Substantia nigra (tissue), 51 donors: ENCODE measurements at places on chromosomes 11 and 22.

GRCh38 chr11:8802251-8802650, 108.7 kb upstream of the AKIP1 start:
- DNase-seq: no peak

DNA sequence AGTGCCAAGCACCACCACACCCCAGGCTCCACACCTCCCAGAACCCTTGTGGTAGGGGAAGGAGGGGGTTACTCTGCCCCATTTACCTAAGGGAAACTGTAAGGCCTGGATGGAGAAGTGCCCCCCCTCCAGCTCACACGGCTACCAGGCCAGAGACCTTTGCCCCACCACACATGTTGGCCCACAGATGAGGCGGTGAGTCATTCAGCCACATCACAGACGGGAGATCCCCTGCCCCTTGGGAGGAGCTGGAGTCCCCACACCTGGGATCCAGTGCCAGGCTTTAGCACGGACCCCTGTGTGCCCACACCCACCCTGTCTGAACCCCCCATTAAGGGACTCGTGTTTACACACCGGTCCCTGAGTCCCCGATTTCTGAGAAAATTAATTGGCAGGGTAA, 24.9 kb downstream of the CDKN1C start:
- DNase-seq: no peak

DNA sequence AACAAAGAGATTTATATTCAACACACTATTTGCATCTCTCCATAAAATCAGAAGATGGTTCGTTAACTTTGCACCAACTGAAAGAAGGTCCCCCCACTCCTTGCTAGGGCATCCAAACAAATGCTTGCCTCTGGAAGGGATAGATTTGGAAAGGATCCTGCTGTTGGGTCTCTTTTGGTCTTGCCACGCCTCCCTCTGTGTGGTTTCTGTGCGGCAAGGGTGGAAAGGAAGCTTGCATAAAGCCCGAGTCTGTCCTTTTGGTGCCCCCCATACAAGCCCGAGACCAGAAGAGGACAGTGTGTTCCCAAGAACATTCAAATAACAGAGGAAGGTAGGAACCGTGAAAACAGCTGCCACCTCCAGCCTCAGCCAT, 15.1 kb downstream of the SCGB1A1 start:
- DNase-seq: no peak

- no peak for DNase-seq
Measured at GRCh38 chr11:28798286-28798685, 690.1 kb downstream of the METTL15 start.

DNA sequence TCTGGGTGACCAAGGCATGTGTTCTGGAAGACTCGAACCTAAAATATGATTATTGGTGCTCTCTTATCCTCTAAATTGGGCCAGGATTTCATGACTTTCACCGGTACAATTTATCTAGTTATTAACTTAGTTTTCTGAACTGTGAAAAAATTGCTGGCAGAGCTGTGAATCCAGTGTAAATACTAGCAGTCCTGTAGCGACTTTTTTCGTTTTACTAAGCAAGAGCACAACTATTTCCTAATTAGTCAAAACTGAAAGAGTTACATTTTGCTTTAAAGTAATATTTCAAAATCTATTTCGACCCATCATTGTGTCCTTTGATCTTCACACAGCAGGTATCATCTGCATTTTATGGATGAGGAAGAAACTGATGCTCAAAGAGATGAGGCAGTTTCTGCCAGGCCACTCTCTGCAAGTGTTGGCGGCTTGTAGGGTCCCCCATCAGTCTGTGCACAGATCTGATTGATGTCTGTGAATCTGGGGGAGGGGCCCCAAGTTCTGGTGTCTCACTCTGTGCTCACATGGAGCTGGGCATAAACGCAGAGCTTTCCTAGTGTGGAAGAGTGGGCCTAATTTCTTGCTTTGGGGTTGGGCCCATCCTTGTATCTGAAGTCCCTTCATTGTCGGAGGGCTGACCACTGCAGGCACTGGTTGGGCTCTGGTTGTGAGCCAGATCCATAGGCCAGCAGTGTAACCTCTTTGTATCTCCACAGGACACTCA, 1.4 kb upstream of the TRMT2A start:
- DNase-seq: no peak

- no peak for DNase-seq
Measured at GRCh38 chr22:23282089-23282501, 101.8 kb downstream of the BCR start.

DNA sequence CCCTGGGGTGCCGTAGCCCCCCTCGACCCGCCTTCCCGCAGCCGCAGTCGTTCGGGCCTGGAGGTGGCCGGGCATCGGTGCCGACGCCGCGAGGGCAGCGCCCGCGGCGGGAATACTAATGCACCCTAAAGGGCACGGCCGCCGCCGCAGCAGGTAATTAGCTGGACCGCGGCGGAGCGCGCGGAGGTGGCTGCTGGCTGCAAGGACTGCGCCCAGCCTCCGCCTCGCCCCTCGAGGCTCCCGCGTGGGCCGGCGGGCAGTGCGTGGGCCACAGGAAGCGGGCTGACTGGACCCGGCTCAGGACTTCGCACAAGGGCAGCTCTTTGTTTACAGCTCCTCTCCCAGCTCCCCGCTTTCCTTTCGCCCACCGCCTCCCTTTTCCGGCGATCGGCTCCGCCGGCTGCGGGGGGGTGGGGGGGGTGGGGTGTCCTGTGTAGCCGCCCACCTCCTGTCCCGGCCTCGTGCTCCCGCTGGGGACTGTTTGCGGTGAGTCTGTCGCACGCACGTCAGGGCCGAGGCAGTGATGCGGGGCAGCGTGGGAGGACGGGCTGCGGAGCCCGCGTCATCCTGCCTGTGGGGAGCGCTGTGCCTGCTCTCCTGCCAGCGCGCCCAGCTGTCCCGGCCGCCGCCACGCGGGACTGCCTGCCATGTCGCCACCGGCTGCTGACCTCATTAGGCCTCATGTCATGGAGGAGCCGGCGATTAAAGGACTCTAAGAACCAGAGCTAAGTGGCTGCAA, 53.2 kb downstream of the GRIK4 start:
- peak; percentile 77 for DNase-seq
